A673 (cell line): ENCODE measurements at places on chromosomes 3 and 15.

DNA sequence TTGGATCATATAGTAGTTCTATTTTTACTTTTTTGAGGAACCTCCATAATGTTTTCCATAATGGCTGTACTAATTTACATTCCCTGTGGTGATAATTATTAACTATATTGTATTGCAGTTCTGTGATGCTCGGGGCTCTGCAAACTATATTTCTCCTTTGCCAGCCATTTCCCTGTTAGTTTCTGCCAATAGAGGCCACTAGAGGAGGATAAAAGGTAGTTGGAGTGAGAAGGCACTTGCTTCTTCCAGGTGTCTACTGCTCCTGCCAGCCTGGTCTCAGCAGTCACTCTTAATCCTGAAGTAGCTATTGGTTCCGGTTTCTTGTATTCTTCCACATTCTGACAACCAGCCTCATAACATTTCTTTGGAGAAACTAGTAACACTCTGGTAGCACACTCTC is 233.9 kb upstream of the GBE1 start:
- no peaks in the 10 kb centered on the region for H3K36me3 ChIP-seq
- no peaks in the 10 kb centered on the region for H3K4me1 ChIP-seq
- H3K4me3 ChIP-seq, result no peak overlapping the region
- DNase-seq, result no peak
- no peak overlapping the region for H3K27ac ChIP-seq
- H3K27me3 ChIP-seq, result no peaks in the 10 kb centered on the region

DNA sequence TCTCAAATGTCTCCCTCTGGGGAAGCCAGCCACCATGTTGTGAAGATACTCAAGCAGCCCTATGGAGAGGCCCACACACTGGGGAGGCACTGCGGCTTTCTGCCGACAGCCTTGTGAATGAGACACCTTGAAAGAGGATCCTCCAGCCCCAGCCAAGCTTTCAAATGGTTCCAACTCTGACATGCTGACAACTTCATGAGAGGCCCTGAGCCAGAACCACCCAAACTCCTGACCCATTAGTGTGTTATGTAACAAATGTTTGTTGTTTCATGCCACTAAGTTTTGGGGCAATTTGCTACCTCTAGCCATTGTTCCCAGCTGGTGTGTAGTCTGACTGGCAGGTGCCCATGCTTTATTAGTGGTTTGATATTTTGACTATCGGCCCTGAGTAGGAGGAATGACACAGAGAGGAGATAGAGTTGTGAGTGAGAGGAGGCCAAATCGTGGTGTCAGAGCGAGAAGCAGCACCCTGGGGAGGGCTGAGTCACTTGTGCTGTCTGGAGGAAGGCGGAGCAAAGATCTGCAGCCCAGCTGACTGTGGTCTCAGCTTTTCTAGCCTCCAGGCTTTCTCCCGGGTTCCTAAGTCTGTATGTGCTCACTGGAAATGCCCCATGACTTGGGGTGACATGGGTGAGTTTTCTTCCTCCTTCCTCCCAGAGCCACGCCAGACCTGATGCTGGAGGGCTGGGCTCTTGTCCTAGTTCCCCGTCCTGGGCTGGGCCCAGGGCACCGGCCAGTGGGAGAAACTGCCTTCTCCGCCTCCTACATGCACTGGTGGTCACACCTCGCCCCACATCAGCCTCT is 56.7 kb upstream of the BLM start:
- no peak overlapping the region for H3K4me3 ChIP-seq
- H3K4me1 ChIP-seq, result peaks cover 45% of the 10 kb centered on the region
- H3K27me3 ChIP-seq, result no peaks in the 10 kb centered on the region

GRCh38 chr3:43688245-43688650 is 2.5 kb upstream of the ABHD5 start:
- H3K27ac ChIP-seq, result no peak overlapping the region
- H3K27me3 ChIP-seq, result no peaks in the 10 kb centered on the region
- DNase-seq, result no peak
- H3K36me3 ChIP-seq, result no peaks in the 10 kb centered on the region
- H3K4me3 ChIP-seq, result no peak overlapping the region
- H3K4me1 ChIP-seq, result peaks cover 14% of the 10 kb centered on the region

- DNase-seq, result no peak
- H3K36me3 ChIP-seq, result no peaks in the 10 kb centered on the region
- no peaks in the 10 kb centered on the region for H3K27me3 ChIP-seq
- no peak overlapping the region for H3K4me3 ChIP-seq
These were observed 734.1 kb downstream of the FHIT start for GRCh38 chr3:60517134-60517533.

DNA sequence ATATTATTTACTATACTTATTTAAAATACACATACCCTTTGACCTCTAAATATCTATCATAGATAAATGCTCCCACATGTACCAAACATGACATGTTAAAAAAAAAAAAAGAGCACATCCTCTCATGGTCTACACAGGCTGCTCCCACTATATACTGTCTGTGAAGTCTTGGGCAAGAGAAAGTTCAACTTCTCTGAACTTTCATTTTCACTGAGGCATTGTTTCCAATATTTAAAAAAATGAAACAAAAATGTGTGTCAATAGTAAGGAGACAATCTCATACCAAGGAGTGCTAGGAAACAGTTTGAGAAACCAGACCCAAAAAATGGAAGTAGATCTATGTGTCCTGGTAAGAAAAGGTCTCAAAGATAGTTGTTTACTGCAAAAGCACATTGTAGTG is 29.3 kb downstream of the SLC4A7 start:
- H3K4me1 ChIP-seq, result peaks cover 9% of the 10 kb centered on the region
- H3K4me3 ChIP-seq, result no peak overlapping the region
- H3K36me3 ChIP-seq, result no peaks in the 10 kb centered on the region
- no peak for DNase-seq

GRCh38 chr15:57403017-57403416 is 26.7 kb downstream of the CGNL1 start:
- no peaks in the 10 kb centered on the region for H3K4me1 ChIP-seq
- no peak for DNase-seq
- no peak overlapping the region for H3K27ac ChIP-seq
- H3K4me3 ChIP-seq, result no peak overlapping the region
- H3K36me3 ChIP-seq, result no peaks in the 10 kb centered on the region

GRCh38 chr3:161310649-161311423 is 60.5 kb downstream of the SPTSSB start:
- H3K4me3 ChIP-seq, result no peak overlapping the region
- DNase-seq, result no peak
- no peaks in the 10 kb centered on the region for H3K36me3 ChIP-seq
- H3K27me3 ChIP-seq, result no peaks in the 10 kb centered on the region
- no peaks in the 10 kb centered on the region for H3K4me1 ChIP-seq

GRCh38 chr15:50126072-50126471 is 7.0 kb upstream of the ATP8B4 start:
- H3K36me3 ChIP-seq, result no peaks in the 10 kb centered on the region
- H3K4me3 ChIP-seq, result no peak overlapping the region
- no peak for DNase-seq
- H3K4me1 ChIP-seq, result no peaks in the 10 kb centered on the region

GRCh38 chr3:172298247-172298646 is 150.0 kb downstream of the GHSR start:
- peaks cover 6% of the 10 kb centered on the region for H3K4me1 ChIP-seq
- H3K4me3 ChIP-seq, result no peak overlapping the region
- no peak for DNase-seq

- H3K36me3 ChIP-seq, result no peaks in the 10 kb centered on the region
- H3K4me3 ChIP-seq, result no peak overlapping the region
- H3K27me3 ChIP-seq, result no peaks in the 10 kb centered on the region
- no peaks in the 10 kb centered on the region for H3K4me1 ChIP-seq
- H3K27ac ChIP-seq, result no peak overlapping the region
These were observed 64.7 kb downstream of the OXSM start for GRCh38 chr3:25854635-25855034.
